ENCODE measurements at places on chromosomes 4 and X.

DNA sequence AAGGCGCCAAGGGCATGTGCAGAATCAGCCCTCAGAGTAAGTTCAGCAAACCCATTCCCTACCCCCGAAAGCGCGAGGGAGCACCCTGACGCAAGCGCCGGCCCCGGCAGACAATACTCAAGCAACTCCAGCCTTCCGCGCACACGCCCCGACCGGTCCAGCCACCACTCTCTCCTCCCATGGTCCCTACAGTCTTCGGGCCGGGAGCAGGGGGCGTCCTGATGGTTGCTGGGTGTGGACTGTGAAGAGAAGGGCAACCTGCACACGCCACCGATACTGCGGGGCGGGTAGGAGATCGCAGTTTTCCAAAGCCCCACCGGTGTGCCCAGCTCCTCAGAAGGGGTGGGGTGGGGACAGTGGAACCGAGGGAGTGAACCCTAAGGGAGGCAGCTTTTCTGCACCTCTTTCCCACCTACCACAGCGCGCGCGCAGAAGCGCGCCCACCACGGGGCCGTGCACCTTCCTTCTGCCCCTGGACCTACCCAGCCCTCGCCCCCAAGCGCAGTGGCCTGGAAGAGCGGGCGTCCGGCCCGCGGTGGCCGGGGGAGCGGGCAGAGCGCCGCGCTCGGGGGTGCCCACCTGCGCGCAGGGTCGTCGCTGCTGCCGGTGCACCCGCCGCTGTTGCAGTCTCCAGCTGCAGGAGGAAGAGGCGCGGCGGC is 650.2 kb upstream of the DIPK2B start:
- no peak for DNase-seq

DNA sequence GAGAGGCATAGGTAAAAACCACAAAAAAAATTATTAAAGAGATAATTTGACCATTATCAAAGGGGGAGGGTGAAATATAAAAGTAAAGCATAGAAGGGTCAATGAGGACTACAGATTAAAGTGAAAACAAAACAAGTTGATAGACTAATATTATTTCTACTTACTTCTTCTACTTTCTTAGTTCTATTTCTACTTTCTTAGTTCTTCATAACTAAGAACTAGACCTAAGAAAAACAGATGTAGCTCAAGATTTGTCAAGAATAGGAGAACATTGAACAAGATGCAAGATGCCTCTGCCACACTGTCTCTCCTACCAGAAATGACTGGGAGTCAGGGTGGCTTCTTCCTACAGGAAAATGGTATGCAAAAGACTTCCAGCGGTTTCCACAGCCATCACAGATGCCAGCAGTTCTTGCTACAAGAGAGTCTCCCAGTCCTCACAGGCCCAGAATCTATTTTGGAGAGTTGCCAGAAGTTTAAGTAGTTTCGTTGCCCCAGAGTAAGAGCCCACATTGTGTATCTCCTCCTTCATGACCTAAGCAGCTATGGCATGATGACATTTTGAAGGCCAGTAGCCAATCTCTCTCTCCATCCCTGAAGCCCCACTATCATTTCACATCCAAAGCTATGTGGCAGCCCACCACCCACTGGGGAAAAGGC is 42.9 kb upstream of the DDX60 start:
- DNase-seq = no peak

DNA sequence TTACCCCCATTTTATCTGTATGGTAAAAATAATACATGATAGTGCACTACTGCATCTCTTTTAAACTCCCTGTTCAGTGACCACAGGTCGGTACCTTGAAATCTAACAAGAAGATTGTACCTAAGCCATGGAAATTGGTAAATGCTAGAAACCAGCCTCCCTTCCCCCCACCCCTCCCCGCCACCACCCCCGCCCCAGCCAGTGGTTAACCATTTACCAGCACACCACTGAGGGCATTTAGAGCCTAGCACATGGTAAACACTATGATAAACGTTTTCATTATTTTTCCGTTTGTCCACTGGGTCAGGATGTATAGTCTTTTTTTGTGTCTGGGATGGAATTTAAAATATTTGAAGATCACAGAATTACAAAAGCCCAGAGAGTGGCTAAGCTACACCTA is 703 bp upstream of the FTSJ1 start:
- DNase-seq = no peak

DNA sequence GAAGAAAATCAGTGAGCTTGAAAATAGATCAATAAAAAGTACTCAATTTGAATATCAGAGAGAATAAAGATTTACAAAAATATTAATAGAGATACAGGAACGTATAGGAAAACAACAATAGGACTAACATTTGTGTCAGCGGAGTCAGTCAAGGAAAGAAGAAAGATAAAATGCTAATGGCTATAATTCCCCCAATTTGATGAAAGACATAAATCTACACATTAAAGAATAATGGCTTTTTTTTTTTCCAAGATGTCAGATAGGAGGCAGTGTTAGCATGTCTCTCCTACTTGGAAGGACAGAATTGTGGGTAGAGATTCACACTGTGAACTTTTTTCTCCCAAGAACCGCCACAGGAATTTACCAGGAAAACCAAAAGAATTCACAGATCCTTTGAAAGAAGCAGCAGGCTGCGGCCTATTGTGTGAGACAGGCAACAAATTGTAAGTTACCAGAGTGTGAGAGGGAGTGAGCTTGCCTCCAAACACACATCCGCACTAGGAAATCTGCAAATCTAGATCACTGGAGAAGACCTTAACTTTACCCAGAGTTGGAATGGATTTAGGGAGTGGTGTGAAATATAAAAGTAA is 249.9 kb downstream of the PRDM5 start:
- DNase-seq = no peak

DNA sequence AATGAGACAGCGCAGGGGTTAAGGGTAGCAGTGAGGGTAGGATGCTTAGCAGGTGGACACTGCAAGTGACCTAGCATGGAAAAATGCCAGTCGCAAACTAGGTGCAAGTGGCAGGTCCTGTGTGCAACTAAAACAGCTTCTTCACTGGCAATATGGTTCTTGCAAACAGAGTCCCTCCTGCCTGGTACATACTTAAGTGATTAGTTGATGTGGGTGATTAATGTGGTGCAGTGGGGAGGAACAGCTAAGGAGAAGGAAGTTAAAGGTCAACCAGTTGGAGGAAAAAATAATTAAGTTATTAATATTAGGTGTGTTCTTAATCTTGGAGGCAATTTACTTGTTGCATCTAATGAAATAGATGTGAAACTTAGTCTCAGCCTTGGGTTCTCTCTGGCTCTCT is 121.6 kb upstream of the IGFBP7 start:
- no peak for DNase-seq

DNA sequence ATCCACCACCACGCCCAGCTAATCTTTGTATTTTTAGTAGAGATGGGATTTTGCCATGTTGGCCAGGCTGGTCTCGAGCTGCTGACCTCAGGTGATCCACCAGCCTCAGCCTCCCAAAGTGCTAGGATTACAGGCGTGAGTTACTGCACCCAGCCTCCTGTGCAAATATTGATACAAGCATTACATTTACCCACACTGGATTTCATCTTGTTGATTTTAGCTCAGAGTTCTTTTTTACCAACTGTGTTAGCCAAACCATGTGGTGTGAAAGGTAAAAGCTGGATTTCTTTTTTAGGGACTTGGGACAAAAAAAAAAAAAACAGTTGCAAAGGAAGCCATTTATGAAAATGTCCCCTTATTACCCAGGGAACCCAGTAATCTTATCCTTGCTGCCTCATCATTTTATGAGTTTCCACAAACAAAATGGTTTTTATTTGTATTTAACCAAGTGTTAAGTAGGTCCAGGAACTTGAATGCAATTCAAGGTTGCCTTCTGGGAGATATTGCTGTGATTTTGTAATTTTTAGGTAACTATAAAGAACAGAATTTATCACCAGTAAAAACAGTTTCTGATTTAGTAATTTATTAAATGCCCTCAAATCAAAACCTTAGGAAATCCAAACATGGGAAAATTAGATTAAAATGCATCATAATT is 202.5 kb downstream of the PALLD start:
- DNase-seq = no peak

DNA sequence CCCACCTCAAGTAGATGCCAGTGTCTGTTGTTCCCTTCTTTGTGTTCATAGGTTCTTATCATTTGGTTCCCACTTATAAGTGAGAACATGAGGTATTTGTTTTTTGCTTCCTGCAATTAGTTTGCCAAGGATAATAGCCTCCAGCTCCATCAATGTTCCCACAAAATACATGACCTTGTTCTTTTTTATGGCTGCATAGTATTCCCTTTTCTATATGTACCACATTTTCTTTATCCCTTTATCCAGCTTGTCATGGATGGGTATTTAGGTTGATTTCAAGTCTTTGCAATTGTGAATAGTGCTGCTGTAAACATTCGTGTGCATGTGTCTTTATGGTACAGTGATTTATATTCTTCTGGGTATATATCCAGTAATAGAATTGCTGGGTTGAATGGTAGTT is 138.4 kb downstream of the GLRA3 start:
- no peak for DNase-seq

- DNase-seq = no peak
Measured at GRCh38 chrX:154020536-154021115, 924 bp upstream of the IRAK1 start.

DNA sequence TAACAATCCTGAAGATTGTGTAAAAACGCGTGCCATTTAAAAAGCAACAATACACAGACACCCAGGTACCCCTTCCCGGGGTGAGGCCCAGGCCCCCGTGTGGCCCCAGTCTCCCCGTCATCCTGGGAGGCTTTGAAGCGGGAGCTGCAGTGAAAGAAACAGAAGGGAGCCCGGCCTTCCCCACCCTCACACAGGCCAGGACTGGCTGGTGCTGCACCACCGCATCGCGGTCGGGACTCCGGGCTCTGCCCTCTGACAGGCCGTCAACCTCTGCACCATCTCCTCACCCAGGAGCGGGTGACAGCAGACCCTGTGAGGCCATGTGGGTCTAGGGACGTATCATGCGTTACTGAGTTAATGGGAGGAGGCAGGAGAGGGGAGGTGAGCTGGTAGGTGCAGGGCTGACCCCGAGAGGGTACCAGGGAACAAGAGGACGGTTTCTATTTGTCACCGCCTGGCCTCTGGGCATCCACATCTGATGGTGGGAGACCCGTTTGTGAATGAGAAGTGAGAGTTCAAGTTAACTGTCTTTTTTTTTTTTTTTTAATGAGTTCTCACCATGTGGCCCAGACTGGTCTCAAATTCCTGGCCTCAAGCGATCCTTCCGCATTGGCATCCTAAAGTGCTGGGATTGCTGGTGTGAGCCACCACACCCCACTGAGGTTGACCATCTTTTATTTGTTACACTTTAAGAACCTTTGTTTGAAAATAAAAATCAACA is 27.3 kb downstream of the PIGG start:
- DNase-seq = no peak

- DNase-seq = no peak
Measured at GRCh38 chrX:15761564-15762191, 23.6 kb downstream of the CA5B start.

GRCh38 chr4:47368211-47368610 is 95.3 kb downstream of the COMMD8 start:
- no peak for DNase-seq

DNA sequence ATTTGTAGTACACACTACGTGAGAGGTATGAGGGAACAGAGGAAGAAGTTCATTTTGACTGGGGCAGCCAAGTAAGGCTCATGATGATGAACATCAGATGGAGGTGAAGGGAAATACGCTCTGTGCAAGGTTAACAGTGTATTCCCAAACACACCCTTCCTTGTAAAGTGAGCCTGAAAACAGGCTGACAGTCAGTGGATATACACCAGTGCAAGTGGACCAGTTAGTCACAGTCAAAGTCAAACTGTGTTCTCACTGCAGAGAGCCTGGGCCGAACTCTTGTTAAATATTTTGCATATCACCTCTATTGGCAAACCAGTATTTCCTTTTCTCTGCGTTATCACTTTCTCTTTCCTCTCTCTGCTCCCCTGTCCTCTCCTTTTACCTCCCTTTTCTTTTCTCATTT is 23.4 kb upstream of the RHOH start:
- peak; percentile 13 for DNase-seq

DNA sequence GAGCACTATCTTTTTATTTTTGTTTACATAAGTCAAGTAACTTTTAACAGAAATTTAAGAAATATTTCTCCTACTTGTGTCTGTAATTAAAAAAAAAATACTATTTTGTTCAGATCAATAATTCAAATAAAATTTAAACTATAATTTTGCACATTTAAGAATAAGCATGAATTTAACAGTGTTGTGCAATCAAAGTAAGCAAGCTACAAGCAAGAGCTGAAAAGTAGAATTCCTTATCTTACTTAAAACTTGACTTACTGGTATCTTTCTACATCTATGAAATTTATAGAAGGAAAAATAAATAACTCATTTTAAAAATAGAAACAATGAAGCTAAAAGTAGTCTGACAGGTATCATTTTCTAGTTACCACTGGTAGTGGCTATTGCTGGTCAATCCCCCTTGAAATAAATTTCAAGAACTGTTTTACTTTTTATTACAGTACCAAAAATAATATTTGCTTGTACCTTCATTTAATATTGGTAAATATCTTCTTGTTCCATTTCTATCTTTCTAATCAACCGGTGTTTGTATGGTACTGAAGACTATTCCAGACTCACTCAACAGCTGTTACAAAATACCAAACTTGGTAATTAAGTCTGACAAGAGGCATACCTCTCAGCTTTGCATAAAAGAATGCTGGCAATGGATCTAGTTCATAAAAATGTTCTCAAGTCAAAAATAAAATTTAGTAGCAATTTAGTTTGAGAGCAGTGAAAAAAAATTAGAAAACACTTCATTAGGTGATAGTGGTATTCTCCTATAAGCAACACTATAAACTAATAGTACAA is 62.2 kb downstream of the NOCT start:
- DNase-seq = no peak

GRCh38 chr4:12186526-12186925 is 757.8 kb upstream of the HS3ST1 start:
- no peak for DNase-seq

- DNase-seq = no peak
Measured at GRCh38 chr4:184420881-184421416, 53.4 kb downstream of the IRF2 start.

GRCh38 chr4:65508168-65508567 is 162.1 kb downstream of the EPHA5 start:
- DNase-seq = no peak

DNA sequence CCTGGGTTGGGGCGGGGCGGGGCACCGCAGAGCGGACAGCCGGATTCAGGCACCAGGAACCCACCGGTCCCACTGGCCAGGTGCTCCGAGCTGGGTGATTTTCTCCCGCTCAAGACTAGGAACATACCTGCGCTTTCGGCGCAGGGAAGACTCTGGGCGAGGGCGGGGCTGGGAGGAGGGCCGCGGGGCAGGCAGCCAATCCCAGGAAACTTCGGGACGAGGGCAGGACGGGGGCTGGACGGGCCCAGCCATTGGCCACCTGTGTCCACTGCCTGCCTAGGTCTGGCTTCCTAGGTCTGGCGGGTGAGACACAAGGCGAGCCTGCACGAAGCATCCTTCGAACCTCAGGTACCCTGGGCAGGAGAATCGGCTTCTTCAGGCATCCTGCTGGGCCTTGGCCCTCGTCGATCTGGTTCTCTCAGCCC is 274 bp upstream of the ERVMER34-1 start:
- no peak for DNase-seq

DNA sequence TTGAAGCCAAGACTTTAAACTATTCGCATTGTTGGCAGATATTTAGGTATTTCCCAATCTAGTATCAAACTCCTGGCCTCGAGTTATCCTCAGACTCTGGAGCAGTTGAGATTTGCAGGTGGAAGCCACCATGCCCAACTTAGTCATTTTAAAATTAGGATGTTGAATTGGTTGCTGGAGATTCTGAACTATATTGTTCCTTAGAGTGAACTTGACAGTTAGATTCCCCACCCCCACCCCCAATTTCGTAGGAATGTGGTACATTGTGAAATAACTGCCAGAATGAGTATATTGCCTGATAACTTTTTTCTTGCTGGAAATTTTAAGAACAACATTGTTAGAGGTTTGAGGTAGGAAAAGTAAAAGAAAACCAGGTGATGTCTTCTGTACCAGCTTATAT is 2.3 kb downstream of the NOCT start:
- DNase-seq = no peak

All from bone marrow (tissue), 2 donors.